ENCODE measurements at places on chromosomes 4 and X.

GRCh38 chrX:50718776-50719175 is 95.2 kb downstream of the SHROOM4 start:
- no peak for DNase-seq

DNA sequence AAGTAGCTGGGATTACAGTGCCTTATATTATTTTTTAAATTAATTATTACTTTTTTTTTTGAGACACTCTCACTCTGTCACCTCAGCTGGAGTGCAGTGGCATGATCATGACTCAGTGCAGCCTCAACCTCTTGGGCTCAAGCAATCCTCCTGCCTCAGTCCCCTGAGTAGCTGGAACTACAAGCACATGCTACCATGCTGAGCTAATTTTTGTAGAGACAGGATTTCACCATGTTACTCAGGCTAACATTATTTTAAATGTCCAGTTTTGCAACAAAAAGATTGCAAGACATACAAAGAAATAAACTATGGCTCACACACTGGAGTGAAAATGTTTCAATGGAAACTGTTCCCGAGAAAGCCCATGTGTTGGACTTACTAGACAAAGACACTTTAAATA is 59.2 kb downstream of the MND1 start:
- no peak for DNase-seq

DNA sequence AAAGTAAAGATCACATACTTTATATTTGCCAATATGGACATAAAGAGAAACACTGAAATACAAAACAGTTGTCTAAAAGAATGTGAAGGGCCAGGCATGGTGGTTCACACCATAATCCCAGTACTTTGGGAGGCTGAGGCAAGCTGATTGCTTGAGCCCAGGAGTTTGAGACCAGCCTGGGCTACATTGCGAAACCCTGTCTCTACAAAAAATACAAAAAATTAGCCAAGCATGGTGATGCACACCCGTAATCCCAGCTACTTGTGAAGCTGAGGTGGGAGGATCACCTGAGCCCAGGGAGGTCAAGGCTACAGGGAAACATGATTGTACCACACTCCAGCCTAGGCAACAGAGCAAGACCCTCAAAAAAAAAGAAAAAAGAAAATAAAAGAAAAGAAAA is 11.8 kb downstream of the RBM47 start:
- no peak for DNase-seq

DNA sequence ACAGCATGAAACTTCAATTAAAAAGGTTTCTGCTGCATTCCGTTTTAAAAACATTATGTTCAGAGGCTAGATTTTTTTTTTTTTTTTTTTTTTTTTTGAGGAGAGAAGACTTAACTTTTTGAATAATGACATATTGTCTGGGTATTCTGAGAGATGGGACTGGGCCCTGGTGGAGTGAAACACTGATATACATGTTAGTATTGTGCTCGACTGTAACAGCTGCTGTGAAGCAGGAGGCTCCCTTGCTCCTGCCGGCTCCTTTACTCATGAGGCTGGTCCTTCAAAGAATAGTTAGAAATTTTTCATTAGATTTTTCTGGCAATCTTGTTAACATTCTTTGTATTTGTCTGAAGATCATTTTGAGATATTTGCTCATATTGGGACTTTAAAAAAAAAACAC is 73.3 kb downstream of the TMEM131L start:
- DNase-seq: no peak

DNA sequence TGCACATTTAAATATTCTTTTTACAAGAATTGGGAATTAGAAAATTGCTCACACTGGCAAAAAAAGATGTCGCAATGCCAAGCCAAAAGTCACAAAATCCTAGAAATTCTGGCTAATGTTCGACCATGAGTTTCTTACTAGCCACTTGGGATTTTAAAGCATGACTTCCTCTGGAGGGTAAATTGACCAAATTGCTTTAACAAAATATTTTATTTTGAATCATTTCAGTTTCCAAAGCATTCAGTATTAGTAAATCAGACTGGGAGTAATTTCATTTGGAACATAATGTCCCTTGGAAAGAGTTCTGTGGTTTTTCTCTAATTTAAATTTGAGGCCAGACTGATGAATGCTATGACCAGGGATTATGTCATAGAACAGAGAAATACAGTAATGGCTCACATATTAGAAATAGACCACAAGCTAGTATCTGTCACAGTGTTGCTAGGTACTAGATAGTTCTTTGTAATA is 7.6 kb upstream of the CXCL5 start:
- no peak for DNase-seq

- no peak for DNase-seq
Measured at GRCh38 chr4:122003335-122003734, 51.5 kb upstream of the TRPC3 start.

GRCh38 chrX:124293810-124294209 is 38.6 kb upstream of the TEX13D start:
- DNase-seq: no peak

DNA sequence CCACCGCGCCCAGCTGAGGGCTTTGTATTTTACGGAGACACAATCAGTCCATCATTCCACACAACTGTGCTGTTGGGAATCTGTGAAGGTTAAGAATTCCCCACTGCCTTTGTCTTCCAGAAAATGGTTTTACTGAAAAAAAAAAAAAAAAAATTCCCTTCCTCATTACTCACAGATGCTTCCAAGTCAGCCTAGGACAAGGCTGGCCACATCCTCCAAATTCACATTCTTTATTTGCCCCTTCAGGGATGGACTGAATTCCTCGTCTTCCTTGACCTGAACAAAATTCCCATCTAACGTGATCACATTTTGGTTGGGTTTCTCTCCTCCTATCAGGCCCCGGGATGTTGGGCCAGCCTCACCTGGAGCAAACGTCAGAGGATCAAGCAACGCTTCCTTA is 130.3 kb downstream of the DHRSX start:
- no peak for DNase-seq

DNA sequence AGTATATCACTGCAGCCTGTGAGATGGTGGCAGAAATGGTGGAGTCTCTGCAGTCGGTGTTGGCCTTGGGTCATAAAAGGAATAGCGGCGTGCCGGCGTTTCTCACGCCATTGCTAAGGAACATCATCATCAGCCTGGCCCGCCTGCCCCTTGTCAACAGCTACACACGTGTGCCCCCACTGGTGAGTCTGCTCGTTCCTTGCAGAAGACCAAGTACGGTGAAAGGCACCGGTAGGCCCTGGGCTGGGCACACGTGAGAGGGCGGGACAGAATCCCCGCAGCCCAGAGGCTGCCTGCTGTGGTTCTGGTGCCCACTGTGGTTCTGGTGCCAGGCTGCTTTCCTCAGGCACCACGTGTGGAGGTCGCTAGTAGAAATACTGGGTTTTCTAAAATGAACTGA is 31.2 kb upstream of the MSANTD1 start:
- DNase-seq: no peak

DNA sequence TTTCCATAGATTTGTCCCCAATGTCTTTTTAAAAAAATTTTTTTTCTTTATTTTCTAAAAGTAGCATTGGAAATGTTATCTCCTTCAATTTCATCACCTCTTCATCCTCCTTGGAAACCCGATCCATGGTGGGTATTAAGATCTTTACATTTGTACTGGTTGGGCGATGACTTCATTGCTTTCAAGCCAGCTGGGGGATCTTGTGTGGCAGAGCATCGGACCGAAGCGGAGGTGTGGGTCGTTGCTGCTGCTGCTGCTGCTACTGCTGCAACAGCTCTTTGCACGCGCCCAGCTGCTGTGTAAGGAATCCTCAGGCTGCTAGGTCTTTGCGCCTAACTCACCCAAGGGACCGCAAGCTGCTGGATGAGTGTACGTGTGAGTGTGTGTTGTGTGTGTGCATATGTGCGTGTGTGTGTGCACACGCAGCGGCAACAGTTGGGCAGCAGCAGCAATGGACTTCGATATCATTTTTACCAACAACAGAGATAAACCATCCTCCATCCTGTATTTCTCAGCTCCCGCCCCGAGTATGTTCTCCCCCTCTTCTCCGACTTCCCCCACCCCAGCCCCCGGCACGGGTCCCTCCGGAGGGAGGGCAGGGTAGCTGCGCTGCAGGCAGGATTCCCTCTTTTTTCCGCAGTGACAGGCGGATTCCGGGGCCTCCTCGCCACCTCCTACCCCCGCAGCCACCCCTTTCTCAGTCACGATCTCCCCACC is 768 bp upstream of the CDKL5 start:
- DNase-seq: no peak

- DNase-seq: no peak
Measured at GRCh38 chr4:26916195-26916594, 55.6 kb downstream of the STIM2 start.

DNA sequence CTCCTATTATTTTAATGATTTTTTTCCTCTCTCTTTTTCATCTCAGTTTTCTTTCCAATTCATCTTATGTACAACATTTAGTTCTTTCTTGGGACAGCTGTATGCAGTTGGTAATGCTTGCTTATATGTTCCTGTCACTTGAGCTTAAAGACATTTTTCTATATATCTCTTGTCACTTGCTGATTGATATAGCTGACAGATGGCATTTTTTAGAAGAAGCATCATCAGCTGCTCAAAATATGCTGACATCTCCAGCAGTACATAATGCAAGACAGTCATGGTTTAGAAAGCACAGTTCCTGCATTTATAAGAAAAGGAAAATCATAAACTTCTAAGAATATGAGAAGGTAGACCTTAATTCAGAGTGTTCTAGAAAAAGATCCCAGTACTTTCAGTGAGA is 56.5 kb downstream of the DCAF8L1 start:
- no peak for DNase-seq

- DNase-seq: no peak
Measured at GRCh38 chrX:34881671-34882070, 60.9 kb upstream of the FAM47B start.

DNA sequence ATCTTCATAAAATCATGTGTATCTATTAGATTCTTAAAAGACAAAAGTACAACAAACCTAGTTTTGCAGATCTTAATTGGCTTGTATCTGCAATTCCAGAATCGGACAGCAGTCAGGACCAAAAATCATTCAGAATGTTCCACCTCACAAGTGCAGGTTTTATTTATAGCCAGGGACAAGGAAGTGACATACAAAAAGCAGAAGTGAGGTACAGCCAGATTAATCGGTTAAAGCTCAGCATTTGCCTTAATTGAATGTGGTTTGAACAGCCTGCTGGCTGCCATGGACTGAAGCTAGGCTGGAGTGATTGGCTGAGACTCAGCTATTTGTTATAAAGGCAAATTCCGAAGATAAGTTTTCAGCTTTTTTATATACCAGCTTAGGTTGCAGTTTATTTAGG is 932.6 kb downstream of the C4orf33 start:
- no peak for DNase-seq

DNA sequence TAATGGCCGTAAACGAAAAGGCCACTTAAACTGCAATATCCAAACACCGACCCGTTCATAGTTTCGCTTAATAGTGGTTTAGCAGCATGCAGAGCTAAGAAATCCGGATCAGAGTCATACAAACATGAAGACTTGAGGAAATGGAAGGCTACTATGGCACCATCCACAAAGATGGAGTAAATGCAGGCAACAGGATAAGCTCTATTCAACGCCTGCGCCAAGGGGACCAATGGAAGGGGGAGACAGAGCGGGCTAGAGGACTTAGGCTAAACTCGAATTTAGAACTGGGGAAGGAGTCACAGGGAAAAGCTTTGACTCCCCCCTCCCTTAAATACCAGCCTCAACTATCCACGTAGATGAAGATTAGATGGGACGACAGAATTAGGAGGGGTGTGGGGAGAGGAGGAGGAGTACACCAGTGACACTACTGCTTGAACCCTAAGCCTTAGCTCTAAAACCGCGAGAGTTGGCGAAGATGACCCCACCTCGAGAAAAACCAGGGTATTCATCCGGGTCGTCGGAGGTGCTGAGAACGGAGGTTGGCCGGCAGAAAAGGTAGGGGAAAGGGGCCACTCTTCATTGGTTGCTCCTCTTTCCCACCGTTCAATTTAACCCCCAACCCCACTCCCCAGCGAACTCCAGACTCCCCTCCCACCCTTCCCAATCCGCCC is 3.5 kb downstream of the HUWE1 start:
- peak; percentile 11 for DNase-seq

GRCh38 chrX:153304988-153305736 is 16.4 kb downstream of the PNMA6F start:
- no peak for DNase-seq

DNA sequence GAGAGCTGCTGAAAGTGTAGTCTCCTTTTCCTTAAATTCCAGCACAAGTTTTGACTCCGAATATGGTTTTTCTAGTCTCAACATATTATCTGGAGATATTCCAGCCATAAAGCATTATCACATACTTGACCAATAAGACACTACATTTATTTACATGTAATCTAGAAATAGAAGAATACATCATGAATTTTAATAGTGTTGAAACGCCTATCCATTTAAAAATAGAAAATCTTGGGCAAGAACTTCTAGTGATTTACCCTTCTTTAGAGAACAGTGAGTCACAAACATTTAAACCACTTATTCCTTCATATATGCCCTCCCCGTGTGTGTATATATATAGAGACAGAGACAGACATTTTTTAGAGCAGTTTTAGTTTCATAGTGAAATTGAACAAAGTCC is 161.5 kb downstream of the SOWAHB start:
- no peak for DNase-seq

DNA sequence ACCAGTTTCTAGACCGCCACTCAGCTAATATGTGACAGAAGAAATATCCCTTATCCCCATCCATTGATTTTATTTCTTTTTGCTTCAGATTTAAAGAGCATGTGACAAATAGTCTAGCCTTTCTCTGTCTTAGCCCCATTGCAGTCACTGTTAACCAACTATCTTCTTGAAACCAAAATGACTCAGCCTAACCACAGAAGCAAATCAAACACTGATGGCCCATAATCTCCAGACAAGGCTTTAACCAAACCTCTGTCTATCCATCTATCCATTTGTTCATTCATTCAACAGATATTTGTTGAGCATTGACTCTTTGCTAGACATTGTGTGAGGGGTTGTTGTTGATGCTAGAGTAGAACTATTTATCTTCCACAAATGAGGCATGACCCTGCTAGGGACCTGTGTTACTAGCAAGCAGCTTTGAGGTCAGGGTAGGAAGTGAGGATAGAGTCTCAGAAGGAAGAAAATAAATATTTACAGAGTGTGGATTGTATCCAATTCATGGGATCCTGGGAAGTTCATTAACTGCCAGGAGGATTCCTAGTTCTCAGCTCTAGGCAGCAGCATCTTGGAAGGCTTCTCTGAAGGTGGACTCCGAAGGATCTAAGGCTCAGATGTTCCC is 22.5 kb downstream of the HNRNPH2 start:
- no peak for DNase-seq

DNA sequence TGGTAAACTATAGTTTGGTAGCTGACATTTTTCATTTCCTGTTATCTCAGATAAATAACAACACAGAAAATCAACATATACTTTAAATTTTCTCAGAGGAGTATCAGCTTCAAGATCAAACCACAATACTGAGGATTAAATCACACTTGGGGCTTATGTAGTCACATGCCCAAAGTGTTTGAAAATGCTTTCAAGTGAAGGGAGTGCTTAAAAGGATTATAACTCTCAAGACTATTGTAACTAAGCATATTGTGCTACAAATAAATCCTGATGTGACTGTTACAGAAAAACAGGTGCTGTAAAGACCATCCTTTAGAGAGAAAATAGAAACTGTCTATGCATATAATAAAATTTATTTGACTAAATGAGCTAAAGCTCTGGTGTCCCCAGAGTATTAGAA is 887.6 kb downstream of the ADGRL3 start:
- DNase-seq: no peak
